Stimulated activated CD4-positive, alpha-beta T cell treated with anti-CD3 and anti-CD28 coated beads, Interleukin-15, amount 100 ng/mL, for 1 hour (primary cell): ENCODE measurements at places on chromosomes 4 and X.

DNA sequence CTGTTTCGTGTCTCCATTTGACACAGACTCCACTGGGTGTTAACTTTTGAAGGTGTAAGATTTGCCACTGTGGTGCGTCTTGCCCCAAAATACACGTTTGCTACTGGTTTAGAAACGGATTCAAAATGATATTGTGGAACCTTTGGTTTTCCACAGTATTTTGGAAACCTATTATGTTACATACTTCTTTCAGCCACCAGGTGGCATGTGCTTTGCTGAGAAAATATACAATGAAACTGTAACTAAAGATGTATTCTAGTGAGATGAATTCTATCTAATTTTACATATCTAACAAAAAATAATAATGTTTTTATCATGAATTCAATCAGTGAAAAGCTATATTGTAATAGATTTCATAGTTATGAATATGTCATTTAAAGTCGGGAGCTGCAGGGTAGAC lies 28.4 kb upstream of the SLITRK4 start:
- no peak for DNase-seq

DNA sequence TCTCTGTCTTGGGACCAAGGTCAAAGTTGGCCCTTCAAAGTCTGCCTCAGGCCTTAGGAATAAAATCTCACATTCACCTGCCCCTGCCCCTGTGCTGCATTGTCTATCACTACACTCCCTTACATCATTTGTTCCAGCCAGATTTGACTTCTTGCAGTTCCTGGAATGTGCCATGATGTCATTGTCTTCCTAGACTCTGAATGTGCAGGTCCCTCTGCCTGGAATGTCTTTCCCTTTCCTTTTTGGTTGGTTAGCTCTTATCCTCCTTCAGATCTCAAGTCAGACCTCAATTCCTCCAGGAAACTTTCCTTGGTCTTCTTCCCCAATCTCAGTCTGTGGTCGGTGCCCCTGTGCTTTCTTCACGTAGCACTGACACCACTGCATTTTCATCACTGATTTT lies 67.7 kb upstream of the EFNB1 start:
- no peak for DNase-seq

GRCh38 chrX:50081282-50081889 lies 119.4 kb downstream of the AKAP4 start:
- DNase-seq = no peak

DNA sequence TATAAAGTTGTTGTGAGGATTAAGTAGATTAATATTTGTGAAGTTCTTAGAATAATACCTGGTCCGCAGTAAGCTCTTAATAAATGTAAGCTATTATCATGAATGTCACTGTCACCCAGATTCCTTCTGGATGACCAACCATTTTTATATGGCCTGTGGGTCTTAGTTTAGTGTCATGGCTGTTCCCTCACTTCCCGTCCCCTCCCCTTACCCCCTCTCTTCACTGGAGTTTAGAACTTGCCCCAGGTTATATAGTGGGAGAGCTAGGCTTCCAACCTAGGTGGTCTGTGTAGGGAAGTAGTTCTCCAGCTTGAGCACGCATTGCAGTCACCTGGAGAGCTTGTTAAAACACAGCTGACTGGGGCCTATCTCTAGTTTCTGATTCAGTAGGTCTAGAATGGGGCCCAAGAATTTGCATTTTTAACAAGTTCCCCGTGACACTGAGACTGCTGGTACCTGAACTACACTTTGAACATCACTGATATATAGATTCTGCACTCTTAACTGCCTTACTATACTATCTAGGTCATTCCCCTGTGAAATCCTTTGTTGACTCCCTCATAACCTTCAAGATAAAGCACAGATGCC lies 66.9 kb upstream of the PLAC1 start:
- DNase-seq = no peak

DNA sequence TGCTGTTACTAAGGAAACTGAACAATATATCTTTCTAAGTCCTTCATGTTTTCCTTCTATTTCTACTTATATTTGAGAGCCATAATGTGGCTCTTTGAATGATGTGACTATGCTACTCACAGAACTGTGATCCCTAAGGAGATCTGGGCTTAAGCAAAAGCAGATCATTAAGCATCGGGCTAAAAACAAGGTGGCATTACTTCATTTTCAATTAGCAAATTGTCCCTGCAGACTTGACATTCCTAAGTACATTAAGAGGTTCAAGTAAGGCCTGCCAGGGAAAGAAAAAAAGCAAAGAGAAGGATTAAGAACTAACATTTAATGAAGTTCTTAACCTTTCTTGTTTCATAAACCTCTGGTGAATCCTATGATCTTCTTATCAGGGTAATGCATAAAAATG lies 447.6 kb downstream of the PDGFC start:
- DNase-seq = no peak

DNA sequence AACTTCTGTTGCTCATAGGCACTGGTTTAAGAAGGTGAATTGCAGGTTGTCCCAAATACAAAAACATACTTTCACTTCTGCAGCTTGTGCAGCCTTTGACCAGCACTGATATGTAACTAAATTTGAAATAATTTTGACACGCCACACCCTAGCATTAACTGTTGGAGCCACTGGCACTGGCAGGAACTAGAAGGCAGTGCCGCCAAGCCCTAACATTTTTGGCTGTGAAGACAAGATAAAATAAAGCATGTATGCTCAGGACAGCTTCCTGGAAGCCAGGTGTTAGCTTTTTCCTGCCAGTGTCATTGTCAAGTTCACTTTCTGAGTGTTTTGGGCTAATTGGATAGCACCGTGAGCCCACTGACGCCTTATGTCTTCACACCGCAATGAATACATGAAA lies 65.3 kb upstream of the FBXW7 start:
- DNase-seq = no peak

GRCh38 chr4:153589703-153590595 lies 94.1 kb upstream of the TLR2 start:
- no peak for DNase-seq

GRCh38 chrX:132756439-132756838 lies 202.0 kb downstream of the HS6ST2 start:
- DNase-seq = no peak

GRCh38 chr4:112807083-112807482 lies 170.1 kb downstream of the LARP7 start:
- no peak for DNase-seq

GRCh38 chrX:154408659-154409221 lies 314 bp downstream of the DNASE1L1 start:
- DNase-seq = no peak

GRCh38 chrX:43643201-43643600 lies 12.9 kb upstream of the MAOA start:
- DNase-seq = no peak

DNA sequence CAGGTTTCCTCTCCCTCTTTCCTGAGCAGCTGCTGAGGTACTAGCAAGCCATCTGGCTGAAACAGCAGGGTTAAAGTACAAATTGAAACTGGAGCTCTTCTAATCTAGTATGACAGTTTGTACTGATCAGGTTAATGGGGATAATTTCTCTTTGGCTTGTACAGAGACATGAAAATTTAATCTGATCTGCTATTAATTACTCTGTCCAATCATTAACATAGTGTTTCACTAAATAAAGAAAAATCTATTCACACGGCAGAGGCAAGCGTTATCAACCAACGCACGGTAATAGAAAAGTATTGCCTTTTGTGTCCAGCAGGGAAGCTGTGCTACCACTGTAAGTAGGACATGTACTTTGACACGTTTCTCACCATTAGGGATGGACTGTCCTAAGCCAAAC lies 71.1 kb downstream of the IGSF1 start:
- DNase-seq = no peak

- no peak for DNase-seq
Observed at GRCh38 chr4:93199492-93199891, 629.1 kb upstream of the ATOH1 start.

GRCh38 chr4:22607382-22607781 lies 85.4 kb upstream of the GBA3 start:
- peak; percentile 6 for DNase-seq

DNA sequence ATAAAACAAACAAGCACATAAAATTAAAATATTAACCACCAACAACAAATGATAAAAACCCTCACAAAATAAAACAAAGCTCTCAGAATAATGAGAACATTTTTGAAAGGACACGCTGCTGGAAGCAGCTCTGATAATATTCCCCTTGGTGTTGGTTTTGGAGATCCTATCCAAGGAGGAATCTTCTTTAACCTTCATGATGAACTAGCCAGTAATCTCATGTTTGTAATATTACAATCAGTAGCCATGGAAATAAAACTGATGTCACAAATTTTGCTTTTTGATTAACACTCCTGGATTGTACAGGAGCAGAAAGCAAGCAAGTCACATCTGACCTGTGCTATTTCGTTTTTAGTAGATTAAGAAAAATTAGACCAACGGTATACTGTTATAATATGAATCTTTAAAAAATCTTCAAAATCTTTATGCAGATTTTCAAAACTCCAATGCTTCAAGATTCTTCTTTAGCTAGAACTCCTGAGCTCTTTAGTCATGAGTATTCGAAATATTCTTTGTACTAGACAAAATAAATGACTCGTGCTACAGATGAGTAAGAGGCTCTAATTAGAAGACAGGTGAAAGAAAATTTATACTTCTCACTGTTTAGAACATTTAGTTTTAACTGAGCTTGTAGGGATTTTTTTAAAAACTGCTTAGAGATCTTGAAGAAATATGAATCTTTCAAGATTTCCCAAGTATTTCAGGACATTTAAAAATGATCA lies 154.1 kb downstream of the RASL11B start:
- no peak for DNase-seq

- no peak for DNase-seq
Observed at GRCh38 chrX:49995795-49996455, 73.5 kb downstream of the CLCN5 start.

DNA sequence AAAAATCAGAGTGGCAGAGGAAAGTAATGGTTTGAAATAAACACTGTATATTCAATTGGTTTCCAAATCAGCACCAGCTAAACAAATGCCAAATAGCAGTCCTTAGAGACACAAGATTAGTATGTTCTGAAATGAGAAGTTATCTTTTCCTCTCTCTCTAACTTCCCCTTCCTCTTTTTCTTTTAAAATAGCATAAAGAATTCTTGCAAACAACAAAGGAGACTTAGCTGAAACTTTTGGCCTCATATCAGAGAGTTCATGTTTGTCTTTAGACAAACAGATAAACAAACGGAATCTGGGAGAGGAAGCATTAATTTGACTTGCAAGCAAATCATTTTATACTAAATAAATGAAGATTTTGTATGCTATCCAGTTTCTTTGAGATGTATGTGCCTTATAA lies 399.0 kb downstream of the GBA3 start:
- no peak for DNase-seq

GRCh38 chr4:155787113-155787710 lies 28.4 kb downstream of the GUCY1B1 start:
- DNase-seq = no peak

GRCh38 chr4:31655328-31655727 lies 935.2 kb downstream of the PCDH7 start:
- no peak for DNase-seq

- no peak for DNase-seq
Observed at GRCh38 chrX:139093201-139093600, 381.7 kb upstream of the FGF13 start.

GRCh38 chr4:185991770-185992169 lies 77.2 kb upstream of the TLR3 start:
- DNase-seq = no peak

DNA sequence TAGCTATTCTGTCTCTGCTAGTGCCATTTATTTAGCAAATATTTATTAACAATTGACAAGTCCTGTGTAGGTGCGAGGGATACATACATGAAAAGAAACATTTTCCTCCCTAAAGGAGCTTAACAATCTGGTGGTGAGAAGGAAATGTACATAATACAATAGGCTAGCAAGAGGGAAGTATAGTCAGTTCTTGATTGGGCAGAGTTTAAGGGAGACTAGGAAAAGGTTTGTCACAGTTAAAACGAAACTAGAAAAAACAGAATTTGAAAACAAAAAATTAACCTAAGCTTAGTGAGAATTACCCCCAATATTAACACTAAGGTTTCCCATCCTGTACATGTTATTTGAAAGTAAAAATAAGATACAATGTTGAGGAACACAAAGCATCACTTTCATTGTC lies 8.6 kb upstream of the MAML3 start:
- DNase-seq = no peak

DNA sequence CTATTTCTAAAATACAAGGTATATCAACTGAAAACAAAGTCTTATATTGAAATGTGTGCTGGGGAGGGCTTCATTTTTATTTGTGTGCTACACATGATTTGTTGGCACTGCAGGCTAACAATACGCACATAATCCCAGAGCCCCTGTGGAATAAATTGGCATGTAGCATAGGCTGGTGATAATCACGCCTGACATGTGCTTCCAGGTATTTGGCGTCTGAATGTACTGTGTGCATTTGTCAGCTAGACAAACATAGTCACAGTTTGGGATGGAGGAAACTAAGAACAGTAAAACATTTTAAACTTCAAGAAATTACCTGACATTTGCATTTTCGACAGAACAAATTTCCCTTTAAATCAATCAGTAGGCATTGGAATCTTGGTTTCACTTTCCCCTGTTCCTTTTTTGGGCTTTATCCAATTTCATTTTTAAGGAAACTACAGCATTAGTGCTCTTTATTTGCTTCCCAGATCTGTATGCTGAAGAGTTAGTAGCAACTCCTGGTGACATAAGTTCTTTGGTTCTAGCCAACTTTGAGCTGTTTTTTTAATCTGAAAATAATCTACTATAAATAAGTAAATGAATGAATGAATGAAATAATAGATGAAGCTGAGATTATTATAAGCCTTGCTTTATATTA lies 472.3 kb downstream of the PDHA2 start:
- DNase-seq = no peak

DNA sequence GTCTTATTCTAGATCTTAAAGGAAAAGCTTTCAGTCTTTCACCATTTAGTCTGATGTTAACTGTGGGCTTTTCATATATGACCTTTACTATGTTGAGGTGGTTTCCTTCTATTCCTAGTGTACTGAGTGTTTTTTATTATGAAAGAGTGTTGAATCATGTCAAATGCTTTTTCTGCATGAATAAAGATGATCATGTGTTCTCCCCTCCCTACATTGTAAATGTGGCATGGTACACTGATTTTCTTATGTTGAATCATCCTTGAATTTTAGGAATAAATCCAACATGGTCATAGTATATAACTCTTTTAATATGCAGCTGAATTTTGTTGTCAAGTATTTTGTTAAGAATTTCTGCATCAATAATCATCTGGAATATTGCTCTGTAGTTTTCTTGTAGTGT lies 4.3 kb downstream of the CLGN start:
- DNase-seq = no peak

GRCh38 chr4:14267373-14268060 lies 640.0 kb upstream of the BOD1L1 start:
- DNase-seq = no peak

DNA sequence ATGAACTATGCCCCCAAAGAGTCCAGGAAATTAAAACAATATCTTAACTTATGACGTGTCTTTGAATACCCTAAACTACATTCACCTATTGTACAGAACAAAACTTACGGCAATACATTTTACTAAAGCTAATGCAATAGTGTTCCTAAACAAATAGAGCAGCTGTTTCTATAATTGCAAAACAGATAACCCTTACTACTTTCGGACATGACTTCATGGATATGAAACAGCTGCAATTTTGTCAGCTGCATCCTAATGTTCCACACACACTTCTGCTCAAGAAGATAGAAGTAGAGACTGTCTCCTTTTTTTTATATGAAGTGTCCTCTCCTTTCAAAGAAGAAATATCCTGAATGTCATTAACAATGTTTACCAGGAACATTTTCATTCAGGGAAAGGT lies 174.9 kb downstream of the ACTRT1 start:
- DNase-seq = no peak
